ENCODE measurements at places on chromosomes 7 and 10. TPM values are rescaled to one million over a fixed set of nuclear protein-coding genes. Genes with fewer than 3 reads are reported as not detected.

- no peak for DNase-seq
Observed at GRCh38 chr10:93062514-93063143, 2.0 kb downstream of the CYP26C1 start.

DNA sequence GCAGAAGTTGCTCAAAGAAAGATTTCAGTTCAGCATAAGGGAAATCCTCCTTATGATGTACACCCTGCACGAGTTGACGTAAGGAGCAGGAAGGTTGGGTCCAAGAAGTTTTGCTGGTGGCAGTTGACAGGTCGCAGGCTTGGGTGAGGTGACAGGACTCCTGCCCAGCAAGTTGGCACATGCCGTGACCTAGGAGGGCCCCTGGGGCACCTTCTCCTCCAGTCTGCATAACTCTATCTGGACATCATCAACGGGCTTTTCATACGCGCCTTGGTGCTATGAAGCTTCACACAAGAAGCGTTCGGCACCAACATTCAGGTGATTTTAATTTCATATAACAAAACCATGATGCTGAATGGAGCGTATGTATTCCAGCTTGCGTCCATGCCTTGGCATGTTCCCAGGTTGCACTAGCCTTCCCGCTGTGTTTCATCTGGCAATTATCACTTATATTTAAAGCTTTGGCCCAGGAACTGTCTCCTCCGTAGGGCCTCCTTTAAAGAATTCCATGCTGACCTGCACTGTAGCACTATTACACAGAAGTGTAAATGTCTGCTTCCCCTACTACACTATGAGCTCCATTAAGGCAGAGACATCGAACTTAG, 651.6 kb upstream of the FOXK1 start:
- no peak for DNase-seq

GRCh38 chr10:98431016-98431415, 15.7 kb downstream of the HPS1 start:
- DNase-seq = no peak

DNA sequence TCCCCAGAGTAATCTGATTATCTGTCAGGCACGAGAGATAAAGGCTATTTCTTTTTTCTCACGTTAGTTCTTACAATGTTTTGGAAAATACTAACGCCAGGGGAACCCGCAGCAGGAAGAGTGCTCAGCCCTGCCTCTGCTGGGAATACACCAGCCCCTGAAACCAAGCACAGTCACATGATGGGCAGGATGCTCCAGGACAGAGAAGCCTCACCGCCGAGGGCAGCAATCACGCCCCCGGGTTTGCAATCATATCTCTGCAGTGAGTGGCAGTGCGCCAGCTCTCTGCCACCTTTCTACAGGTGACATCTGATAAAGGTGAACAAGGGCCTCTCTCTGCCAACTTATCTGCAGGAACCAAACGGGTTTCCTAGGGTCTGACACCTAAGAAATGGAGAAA, 39.8 kb downstream of the BRI3 start:
- no peak for DNase-seq

DNA sequence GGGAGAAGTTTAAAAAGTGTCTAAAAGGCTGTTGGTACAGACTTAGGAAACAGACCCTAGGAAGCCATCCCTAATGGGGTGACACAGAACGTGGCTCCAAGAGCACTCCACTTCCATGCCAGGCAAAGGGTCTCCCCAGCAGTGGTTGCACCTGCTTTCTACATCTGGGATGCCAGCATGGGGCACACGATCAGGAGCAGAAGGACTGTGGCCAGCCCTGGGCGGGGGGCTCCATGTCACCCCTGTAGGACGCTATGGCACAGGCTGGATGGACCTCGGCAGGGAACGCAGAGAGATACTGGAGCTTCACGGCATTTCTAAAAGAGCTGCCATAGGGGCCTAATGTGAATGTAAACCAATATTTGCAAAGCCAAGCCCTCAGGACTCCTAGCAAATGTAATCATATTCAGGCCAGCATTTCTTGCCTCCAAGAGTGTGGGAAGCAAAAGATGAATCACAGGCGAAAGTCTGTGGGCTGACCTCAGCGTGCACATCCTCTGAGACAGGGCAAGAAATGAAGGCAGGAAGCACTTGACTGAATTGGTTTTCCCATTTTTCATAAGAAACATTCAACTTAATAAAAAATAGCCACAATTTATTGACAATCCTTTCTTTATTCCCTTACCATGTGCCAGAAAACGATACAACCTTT, 93.9 kb downstream of the ATXN7L1 start:
- DNase-seq = no peak

Gene ENO4
- 0.46 TPM for total RNA-seq

DNA sequence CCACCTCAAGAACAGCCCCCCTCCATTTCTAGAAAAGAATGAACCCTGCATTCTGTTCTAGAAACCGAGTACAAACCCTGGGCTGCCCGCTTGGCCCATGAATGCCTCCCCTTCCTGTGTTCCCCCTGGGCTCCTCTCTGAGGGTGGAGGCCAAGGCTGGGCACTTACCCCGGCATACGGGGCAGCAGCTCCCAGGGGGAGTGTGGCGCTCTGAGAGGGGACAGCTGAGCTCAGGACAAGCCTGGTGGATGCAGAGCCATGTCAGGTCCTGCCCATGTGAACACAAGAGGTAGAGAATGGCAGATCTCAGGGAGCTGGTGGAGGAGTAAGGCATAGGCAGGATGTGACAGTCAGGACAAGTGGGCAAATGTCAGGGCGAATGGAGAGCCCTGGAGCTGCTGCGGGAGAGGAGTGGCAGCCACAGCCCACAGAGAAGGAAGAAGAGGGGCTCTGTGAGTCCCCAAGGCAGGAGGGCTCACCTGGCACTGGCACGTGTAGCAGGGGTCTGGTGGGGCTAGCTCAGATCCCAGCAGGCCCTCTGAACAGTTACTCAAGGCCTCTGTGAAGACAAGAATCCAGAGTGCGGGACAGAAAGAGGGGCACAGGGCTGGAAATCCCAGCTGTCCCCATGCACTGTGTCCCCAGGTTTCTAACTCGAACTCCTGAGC, 18.9 kb downstream of the ATP6V1F start:
- DNase-seq = no peak

Gene CARD11
- 0.75 TPM for total RNA-seq

Gene EGR2
- total RNA-seq = 11.6 TPM

GRCh38 chr10:7383442-7383841, 27.4 kb downstream of the SFMBT2 start:
- DNase-seq = no peak

DNA sequence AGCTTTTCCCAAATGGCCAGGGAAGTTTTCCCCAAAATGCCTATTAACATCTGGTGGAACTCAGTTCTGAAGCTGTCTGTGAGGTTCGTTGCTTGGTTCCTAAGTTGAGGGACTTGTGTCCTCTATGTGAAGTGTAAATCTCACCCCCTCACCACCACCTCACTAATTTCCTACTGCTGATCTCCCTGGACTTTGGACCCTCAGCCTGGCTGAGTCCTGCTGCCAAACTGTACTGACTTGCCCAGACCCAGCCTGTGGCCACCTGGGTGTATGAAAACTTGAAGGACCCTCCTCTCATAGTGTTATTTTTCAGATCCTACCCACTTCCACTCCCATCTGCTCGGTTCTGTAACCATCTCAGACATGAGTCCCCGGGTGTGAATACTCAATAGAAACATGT, 94.9 kb downstream of the MET start:
- no peak for DNase-seq

DNA sequence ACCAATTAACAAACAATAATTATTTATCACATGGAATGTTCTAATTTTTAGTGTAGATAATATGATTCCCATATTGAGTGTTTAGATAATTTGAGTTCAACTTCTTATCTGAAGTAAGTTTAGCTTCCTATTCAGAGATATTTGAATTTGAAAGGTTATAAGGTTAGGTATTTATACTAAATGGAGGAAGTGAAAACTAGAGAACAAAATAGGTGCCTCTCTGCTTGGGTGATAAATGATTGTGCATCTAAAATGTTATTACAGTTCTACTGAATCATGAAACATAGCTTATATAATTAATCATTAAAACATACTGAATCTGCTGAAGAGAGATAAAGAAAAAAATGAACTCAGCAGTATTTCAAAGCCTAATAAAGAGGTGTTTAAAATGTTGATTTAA, 1174.3 kb downstream of the XPNPEP1 start:
- no peak for DNase-seq

Gene TMEM236
- 3.3 TPM for total RNA-seq

DNA sequence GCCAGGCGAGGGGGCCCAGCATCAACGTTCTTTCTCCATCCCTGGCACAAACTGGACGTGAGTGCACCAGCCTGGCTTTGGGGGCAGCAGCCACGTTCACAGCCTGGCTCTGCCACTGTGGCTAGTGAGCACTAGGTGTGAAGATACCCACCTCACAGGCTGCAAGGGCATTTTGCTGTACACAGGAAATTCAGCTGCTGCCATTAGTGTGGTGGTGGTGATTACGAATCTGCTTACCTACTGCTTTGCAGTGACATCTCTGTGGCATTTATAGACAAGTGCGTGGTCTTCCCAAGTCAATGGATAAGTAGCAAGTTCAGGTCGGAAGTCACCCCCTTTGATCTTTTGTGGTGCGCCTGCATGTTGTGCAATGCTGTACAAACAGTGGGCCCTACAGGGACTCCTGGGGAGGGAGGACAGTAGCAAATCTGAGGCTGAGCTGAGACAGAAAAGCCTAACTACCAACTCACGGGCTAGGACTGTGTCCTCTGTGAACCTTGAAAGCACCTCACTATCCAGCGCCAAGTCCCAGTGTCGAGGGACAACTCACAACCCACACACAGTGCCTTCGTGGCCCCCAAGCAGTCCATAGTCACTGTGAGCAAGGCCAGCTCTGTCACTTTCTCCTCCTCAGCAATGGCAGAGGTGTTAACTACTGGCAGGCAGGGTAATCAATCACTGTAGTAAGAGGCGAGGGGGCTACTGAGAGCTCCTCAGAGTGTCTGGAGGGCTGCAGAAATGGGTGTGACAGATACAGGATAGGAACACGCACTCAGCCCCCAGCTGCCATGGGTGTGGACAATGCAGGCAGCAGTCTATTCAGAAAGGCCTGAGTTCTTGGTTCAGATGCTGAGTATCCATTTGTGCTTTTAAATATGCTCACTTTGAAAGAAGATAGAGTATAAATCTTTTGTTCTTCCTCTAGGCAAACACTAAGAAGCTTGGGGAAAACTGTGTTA, 17.0 kb upstream of the MMP21 start:
- no peak for DNase-seq

DNA sequence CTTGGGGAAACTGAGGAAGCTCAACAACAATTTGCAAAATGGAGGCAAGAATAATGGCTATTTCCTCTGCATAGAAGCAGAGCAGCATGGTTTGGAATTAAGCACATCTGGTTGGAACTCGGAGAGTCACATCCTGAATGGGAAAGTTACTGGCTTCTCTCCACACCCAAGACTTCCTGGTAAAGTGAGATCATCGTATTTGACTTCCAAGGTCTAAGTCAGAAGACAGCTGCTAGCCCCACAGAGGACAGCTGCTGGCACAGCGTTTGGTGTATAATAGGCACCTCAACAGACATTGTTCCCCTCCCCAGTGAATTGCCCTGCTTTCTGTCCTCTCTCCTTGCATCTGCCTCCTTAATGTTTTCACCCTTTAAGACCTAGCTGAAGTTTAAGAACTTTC, 37.0 kb upstream of the NRF1 start:
- no peak for DNase-seq

GRCh38 chr10:13184730-13185514, 23.6 kb downstream of the MCM10 start:
- no peak for DNase-seq

Gene SFRP5
- 0.56 TPM for total RNA-seq

GRCh38 chr10:32680803-32681557, 235.0 kb downstream of the CCDC7 start:
- DNase-seq = no peak

Gene SPDYE9
- total RNA-seq = not detected

Gene ADRB1
- 4.3 TPM for total RNA-seq

Gene GATAD1
- total RNA-seq = 18.1 TPM

- DNase-seq = no peak
Observed at GRCh38 chr7:108330227-108330626, 126.0 kb downstream of the NRCAM start.

Gene EBLN1
- not detected for total RNA-seq

GRCh38 chr10:55627501-55628051, 733.5 kb downstream of the ZWINT start:
- no peak for DNase-seq

DNA sequence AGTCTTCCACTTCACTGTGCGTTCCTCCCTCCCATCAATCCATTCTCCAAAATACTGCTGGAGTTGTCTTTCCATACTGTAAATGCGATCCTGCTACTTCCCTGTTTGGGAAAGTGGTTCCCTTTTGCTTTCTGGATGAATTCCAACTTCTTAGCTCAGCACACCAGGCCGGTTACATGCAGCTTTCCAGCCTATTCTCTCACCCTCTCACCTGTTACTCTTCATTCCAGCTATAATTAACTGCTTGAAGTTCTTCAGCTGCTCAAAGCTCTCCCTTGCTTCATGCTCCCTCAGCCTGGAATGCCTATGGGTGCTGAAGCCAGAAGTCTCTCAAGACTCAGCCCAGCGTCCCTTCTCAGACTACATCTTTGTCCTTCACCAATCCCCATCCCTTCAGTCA, 6.0 kb upstream of the ZNRF2 start:
- no peak for DNase-seq

DNA sequence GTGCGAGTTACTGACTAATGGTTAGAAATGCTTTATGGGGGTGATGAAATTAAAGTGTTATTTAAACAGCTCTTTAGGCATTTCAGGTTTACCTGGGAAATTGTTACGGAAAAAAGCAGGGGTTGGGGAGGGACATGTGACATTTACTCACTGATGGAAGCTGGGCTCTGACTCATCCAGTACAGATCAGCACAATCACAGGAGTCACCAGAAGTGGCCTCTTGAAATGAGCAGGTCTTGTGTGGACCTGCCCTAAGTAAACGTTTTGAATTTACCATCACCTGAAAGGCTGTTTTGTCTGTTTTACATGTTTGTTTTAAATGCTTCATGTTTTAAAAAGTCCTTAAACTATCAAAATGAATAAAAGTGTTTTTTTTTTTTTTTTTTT, 2.3 kb downstream of the GLRX3 start:
- no peak for DNase-seq

Gene OR13A1
- not detected for total RNA-seq

DNA sequence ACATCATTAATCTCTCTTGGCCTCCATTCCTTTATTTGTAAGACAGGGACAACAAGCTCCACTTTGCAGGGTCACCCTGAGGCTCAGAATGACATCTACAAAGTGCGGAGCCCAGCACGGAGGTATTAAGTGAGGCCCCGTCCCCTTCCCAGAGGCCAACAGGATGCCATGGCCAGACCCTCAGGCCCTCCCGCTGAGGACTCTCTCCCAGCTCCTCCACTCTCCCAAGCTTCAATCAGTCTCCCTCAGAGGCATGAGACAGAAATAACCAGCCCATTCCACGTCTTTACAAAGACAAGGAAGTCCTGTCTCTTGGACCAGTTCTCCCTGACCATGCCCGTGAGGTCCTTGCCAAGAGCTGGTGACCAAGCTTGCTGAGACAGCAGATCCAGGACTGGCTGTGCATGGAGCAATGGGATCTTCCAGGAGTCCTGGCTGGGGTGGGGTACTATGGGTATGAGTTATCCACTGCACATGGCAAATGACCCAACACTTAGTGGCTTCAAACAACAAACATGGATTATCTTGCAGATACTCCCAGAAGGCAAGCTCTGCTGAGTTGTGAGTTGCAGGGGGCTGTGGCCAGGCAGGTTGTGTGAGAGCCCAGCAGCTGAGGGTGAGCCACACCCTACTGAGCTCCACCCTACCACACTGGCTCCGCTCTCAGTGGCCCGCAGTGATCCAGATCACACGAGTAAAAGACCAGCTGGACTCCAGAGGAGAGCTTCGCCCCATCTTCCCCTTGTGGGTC, 4.3 kb upstream of the PPIF start:
- DNase-seq = no peak

Gene RBM20
- 1.9 TPM for total RNA-seq

Gene NKX2-3
- total RNA-seq = 0.36 TPM
